ENCODE measurements at places on chromosomes 2 and 18. TPM values are rescaled to one million over a fixed set of nuclear protein-coding genes. Genes with fewer than 3 reads are reported as not detected.

- DNase-seq, result no peak
Observed at GRCh38 chr2:241011751-241012510, 13.5 kb downstream of the SNED1 start.

The RBM45 gene
- 7.4 TPM for total RNA-seq

DNA sequence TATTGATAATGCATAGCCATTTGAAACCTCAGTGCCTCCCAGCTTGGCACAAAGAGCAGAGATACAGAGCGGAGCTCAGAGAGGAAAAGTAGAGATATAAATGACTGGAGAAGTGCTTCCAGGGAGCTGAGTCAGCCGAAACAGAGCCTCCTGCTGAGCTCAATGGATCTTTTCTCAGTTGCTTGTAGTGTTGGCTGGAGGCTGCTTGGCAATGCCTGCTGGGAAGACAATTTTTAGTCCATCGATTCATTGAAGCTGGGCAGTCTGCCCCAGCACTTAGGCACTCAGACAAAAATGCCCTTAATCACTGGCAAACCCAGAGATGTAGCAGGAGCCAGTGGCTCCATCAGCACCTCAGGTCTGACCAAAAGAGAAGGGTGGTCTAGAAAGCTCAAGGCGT lies 81.3 kb upstream of the SETBP1 start:
- no peak for DNase-seq

DNA sequence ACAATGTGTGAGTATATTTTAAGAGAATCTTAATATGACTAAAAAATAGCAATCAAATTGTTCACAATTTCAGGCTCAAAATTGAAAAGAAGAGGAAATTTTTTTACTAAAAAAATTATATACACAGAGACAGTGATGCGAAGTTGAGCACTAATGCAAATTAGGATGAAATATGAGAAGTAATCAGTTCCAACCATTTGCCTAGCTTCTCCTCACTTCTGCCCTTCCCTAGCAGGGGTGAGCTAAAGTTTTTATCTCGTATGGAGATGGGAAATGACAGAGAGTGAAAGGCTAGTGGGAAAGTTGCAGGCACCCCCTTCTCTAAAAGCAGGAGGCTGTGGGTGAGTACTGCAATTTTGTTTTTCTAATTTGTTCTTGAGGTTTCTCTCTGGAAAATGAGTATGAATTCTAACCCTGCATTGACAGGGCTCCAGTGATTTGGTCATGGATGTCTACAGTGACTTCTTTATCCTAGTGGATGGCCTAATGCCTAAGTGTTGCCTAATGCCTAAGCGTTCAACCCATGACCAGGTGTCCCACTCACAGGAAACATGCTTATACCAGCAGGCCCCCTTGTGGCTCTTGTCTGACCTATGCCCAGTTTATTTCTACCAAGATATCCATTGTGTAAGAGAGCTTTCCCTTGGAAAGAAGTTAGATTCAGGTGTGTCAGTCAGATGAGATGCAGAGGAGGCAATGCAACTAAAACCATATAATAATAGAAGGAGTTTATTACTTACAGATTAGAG lies 78.0 kb upstream of the HNMT start:
- DNase-seq, result no peak

GRCh38 chr2:238916875-238917590 lies 69.1 kb downstream of the TWIST2 start:
- no peak for DNase-seq

GRCh38 chr2:74374509-74375205 lies 5.5 kb downstream of the DCTN1 start:
- DNase-seq, result no peak

The DAW1 gene
- total RNA-seq, result not detected

- no peak for DNase-seq
Observed at GRCh38 chr2:163630836-163631235, 105.0 kb downstream of the FIGN start.

- DNase-seq, result no peak
Observed at GRCh38 chr2:46328829-46329228, 31.6 kb downstream of the EPAS1 start.

- DNase-seq, result no peak
Observed at GRCh38 chr18:31666055-31666454, 18.3 kb downstream of the B4GALT6 start.

- DNase-seq, result no peak
Observed at GRCh38 chr2:216001216-216002100, 11.9 kb downstream of the MREG start.

The GCG gene
- not detected for total RNA-seq

GRCh38 chr18:49857708-49858107 lies 44.4 kb upstream of the ACAA2 start:
- DNase-seq, result no peak

The ANKRD30BL gene
- not detected for total RNA-seq

The GNAL gene
- 2.4 TPM for total RNA-seq

DNA sequence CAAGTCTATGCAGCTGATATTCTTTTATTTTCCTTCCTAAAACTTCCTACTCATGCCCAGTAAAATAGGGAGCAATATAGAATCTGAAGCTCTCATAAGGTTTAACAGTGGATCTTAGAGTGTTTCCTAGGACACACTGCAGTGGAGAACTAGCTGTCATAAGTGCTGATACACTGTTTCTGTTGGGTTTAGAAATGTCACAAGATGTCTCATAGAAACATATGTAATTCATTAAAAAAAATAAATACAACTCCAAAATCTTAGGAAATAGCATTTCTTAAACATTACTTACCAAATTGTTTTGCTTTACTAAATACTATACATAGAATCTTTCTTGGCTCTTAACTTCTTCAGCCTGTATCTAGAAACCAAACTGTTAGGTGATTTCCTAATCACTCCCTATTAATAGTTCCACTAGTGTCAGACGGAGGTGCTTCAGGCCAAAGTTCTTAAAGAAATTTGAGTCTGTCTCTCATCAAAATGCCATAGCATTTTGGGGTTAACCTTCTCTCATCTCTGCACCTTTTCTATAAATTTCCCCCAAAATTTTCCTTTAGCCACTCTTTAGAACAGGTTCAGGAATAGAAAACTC lies 93.7 kb downstream of the CERKL start:
- no peak for DNase-seq

DNA sequence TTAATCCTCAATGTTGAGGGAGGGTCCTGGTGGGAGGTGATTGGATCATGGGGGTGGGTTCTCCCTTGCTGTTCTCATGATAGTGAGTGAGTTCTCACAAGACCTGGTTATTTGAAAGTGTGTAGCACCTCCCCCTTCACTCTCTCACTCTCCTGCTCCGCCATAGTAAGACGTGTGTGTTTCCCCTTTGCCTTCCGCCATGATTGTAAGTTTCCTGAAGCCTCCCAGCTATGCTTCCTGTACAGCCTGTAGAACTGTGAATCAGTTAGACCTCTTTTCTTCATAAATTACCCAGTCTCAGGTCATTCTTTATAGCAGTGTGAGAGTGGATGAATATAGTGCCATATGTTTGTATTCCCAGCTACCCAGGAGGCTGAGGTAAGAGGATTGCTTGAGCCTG lies 9.6 kb downstream of the IL1B start:
- no peak for DNase-seq

GRCh38 chr18:52395146-52395852 lies 55.3 kb downstream of the DCC start:
- no peak for DNase-seq

The TEKT4 gene
- total RNA-seq, result not detected

The STPG4 gene
- total RNA-seq, result not detected

- DNase-seq, result no peak
Observed at GRCh38 chr18:58779529-58779928, 85.1 kb upstream of the ZNF532 start.

GRCh38 chr2:207164006-207164831 lies 1.5 kb downstream of the KLF7 start:
- peak; percentile 2 for DNase-seq

The CRACDL gene
- total RNA-seq, result 33.6 TPM

GRCh38 chr2:117850015-117850414 lies 35.5 kb downstream of the DDX18 start:
- no peak for DNase-seq

- no peak for DNase-seq
Observed at GRCh38 chr2:166234112-166234846, 106.5 kb upstream of the SCN1A start.

The EGR4 gene
- total RNA-seq, result not detected

The LYPD1 gene
- 0.57 TPM for total RNA-seq

DNA sequence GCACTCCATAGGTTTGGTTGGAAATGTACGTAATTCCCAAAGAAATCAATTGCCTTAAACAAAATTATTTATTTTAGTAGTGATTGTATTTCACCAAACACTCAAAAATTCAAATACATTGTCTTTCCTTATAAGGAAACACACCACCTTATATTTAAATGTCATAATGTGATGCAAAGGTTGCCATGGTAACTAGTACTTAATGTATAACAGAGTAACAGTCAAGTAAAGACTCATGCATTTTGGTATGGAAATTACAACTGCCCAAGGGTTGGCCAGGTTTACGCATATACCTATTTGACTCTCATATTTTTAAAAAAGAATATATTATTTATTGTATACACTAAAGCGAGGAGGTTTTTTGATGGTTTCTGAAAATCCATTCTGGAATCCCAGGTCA lies 231.2 kb downstream of the TCF4 start:
- no peak for DNase-seq

GRCh38 chr2:2681711-2682251 lies 350.7 kb upstream of the MYT1L start:
- DNase-seq, result no peak

GRCh38 chr2:136116151-136116812 lies 1.7 kb downstream of the CXCR4 start:
- DNase-seq, result peak; percentile 34

DNA sequence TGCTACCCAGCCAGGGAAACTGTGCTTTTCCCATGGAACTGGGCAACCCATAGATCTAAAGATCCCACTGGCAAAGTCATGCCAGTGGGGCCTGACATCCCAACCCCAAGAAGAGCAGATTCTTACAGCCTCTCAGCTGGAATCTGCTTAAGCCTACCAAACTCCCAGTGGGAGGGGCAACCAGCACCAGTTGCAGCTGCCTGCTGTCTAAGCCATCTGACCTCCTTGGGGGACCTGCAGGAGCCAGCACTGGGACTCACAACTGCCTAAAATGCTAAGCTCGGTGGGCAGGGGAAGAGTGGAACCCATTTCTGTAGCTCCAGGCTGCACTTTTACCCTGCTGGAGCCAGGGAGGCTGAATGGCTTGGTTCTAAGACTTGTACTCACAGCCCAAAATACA lies 770.7 kb upstream of the SLC8A1 start:
- DNase-seq, result no peak

DNA sequence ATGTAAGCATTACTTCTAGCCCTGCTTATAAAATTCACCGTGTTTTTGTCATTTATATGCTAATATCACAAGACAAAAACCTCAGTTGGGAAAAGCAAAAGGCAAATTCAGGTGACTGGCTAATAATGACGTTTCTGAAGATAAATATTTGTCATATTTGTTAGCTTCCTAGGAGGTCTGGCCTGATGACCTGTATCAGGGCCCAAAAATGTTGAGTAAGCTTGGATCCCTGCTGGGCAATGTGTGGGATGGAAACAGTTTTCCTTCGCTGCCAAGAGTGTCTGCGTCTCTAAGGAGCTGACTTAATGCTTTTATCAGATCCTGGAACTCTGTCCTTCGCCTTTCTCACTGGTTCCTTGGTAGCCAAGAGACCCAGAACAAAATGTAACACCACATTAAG lies 230.1 kb upstream of the PXDN start:
- DNase-seq, result no peak

DNA sequence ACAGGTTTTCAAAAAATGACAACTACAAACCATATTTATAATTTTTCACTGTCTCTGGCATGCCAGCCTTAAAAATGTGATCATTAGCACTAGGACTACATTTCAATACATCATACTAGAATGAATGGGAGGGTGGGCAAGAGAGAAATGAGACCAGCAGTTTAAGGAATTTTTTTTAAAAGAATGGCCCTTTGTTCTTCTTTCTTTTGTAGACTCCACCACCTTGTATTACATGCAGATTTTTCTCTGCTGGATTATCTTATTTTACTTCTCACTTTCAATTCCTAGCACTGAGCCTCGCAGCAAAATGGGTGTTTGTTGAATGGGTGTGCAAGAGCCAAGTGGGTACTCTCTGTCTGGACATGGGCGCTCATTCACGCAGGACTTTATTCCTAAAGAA lies 39.9 kb downstream of the FRZB start:
- no peak for DNase-seq

DNA sequence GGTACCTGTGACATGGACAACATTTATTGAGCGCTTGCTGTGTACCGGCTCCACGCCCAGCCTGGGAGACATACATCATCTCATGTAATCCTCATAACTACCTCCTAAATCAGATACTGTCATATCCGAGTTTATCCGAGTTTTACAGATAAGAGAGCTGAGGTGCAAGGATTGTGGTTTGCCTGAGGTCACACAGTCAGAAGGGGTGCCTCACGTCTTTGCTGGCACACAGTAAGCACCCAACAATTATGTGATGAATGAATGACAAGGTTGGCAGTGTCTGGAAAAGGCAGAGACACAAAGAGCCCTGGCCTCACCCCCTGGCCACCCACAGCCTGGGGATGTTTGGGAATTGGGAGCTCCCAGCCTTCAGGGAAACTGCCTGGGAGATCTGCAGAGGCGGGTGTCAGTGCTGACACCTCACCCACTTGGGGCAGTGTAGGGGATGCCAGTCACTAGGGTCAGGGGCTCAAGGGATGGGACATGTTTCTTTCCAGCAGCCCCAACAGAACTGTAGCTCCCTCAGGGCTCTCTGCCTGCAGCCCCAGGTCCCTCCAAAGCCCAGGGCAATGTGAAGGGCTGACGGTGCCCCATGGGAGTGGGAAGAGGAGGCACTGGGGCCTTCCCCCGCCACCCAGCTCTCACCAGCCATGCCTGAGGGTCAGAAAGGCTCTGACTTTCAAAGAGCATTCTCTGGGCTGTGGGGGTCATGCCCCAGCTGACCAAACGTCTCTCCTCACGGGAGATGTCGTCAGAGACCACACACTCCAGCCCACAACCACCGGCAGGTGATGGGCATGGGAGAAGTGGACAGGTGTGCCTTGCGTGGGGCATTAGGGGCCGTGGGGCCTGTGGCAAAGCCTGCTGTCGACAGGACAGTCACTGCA lies 157.5 kb downstream of the ZFP36L2 start:
- no peak for DNase-seq

The NTSR2 gene
- total RNA-seq, result not detected

GRCh38 chr2:74201596-74201995 lies 3.2 kb downstream of the MTHFD2 start:
- no peak for DNase-seq

- DNase-seq, result no peak
Observed at GRCh38 chr2:215530191-215530968, 94.5 kb upstream of the FN1 start.

DNA sequence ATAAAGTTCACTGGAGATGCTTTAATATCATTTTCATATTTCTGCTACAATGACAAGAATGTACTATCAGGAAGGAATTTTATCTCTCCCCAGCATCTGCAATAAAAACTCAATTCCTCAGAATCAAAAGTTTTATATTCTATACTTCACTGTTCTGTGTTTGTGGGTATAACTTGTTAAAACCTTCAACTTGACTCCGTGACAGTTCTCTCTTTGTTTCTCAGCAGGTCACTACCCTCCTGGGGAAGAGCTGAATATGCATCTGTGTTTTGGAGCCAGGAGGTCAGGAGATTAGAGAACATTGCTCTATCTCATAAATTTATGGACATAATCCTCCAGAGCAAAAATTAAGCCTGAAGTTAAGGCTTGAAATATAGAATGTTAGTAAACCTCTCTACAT lies 411.4 kb downstream of the TRIB2 start:
- no peak for DNase-seq

The ABCG8 gene
- not detected for total RNA-seq

All from esophagus squamous epithelium (tissue), 5 donors.